ENCODE measurements at places on chromosomes 2 and 18. TPM values are rescaled to one million over a fixed set of nuclear protein-coding genes. Genes with fewer than 3 reads are reported as not detected.

The DSG1 gene
- total RNA-seq: not detected

The GPR17 gene
- not detected for total RNA-seq

The RIT2 gene
- not detected for total RNA-seq

The TPRKB gene
- total RNA-seq: 37.6 TPM

The LRRC30 gene
- total RNA-seq: not detected

The IL1RL1 gene
- under 0.01 TPM for total RNA-seq

The TANC1 gene
- 12.9 TPM for total RNA-seq

The CFC1 gene
- total RNA-seq: not detected

The SOX11 gene
- total RNA-seq: 4.7 TPM

The LBH gene
- total RNA-seq: 158 TPM

The ANTXR1 gene
- 29.2 TPM for total RNA-seq

The KYNU gene
- total RNA-seq: 2.9 TPM

The CLEC4F gene
- not detected for total RNA-seq

The MROH2A gene
- total RNA-seq: not detected

The RBM44 gene
- 0.18 TPM for total RNA-seq

All from IMR-90 (cell line).